Hematopoietic multipotent progenitor cell treated with erythropoietin and hydrocortisone succinate and interleukin-3 and kit ligand, for 8 days (in vitro differentiated cells): ENCODE measurements at places on chromosomes 6 and 20.

DNA sequence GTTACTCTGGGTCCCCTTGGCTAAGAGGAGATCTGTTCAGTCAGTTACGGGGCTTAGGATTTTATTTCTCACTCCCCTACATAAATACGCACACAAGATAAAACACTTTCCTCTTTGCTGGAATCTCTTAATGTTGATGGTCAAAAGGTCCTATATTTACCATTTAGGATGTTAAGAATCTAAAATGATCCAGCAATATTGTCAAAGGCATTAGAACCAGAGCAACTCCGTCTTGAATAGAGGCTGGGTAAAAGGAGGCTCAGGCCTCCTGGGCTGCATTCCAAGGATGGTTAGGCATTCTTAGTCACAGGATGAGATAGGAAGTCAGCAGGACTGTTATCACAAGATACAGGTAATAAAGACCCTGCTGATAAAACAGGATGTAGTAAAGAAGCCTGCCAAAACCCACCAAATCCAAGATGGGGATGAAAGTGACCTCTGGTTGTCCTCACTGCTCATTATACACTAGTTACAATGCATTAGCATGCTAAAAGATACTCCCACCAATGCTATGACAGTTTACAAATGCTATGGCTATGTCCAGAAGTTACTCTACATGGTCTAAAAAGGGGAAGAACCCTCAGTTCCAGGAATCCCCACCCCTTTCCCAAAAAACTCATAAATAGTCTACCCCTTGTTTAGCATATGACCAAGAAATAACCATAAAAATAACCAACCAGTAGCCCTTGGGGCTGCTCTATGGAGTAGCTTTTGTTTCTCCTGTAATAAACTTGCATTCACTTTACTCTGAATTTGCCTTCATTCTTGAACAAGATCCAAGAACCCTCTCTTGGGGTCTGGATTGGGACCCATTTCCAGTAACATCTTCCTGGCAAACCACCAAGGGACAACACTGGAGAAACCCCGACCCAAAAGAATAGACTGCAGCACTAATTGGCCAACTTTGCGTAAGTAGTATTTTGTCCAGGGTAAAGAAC is 107.5 kb downstream of the DTNBP1 start:
- peak; percentile 52 for DNase-seq

DNA sequence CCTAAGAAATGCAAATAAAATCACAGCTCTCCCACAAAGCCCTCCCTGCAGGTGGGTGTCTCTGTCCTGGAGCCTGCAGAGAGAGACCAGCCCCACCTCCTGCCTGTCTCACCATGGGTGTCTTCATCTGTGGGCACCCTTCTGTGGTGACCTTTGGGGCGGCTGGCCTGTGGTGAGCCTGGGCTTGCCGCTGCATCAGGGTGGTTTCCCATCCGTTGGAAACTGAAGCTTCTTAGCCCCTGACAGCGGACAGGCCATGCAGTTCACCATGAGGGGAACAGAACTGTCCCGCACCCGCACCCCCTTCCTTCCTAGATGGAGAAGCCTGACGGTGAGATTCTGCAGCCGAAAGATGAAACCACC is 42.3 kb upstream of the FRMD1 start:
- no peak for DNase-seq

GRCh38 chr20:10536531-10536930 is 101.4 kb downstream of the SLX4IP start:
- DNase-seq = peak; percentile 38

- no peak for DNase-seq
Measured at GRCh38 chr6:5307058-5307457, 45.7 kb downstream of the FARS2 start.

GRCh38 chr6:14729129-14729871 is 516.6 kb upstream of the JARID2 start:
- DNase-seq = no peak

DNA sequence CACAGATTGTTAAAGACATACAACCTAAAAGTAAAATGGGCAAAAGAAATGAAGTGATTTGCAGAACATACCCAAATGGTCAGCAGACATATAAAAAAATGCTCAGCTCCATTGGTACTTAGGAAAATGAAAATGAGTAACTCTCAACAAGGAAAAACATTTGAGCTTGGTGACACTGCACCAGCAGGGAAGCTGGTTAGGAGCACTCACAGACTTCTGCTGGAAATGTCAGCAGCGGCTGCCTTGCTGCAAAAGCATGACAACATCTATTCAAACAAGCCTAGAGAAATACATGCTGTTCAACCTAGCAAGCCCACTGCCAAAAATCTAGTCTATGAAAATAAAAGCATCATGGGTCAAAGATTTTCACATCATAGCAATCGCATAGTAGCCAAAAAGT is 99.0 kb upstream of the FOXQ1 start:
- no peak for DNase-seq

- DNase-seq = no peak
Measured at GRCh38 chr20:22681591-22682248, 97.3 kb upstream of the FOXA2 start.

DNA sequence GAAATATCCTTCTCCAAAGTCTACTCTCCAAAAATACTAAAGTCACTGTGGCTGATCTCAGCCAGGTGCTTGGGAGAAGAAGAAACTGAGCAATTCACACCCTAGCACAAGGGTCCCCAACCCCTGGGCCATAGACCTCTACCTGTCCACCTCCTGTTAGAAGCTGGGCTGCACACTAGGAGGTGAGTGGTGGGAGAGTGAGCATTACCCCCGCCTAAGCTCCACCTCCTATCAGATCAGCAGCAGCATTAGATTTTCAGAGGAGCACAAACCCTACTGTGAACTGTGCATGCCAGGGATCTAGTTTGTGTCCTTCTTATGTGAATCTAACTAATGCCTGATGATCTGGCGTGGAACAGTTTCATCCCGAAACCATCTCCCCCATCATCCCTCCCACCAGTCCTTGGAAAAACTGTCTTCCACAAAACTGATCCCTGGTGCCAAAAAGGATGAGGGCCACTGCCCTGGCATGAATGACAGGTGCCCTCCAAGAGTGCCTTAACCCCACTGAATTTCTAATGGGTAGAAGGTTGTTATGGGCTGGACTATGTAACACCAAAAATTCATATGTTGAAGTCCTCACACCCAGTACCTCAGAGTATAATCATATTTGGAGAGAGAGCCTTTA is 109.2 kb upstream of the CDYL start:
- no peak for DNase-seq

DNA sequence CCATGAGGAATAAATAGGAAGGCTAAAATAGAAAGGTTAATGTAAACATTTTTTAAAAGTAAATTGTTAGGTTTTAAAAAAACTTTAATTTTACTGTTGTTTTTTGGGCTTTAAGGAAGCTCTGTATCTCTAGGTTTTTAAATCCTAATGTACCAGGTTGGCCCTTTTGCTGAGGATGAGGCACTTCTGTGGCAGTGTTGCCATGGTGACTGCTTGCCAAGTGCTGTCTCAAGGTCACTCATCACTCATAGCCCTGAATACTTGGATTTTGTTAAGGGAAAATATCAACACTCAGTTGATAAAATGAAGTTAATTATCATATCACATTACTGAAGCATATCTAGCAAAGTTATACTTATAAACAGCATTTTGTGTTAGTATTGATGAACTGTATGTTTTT is 50.2 kb downstream of the NCOA3 start:
- DNase-seq = no peak

GRCh38 chr6:136753624-136754023 is 38.7 kb downstream of the MAP3K5 start:
- no peak for DNase-seq

DNA sequence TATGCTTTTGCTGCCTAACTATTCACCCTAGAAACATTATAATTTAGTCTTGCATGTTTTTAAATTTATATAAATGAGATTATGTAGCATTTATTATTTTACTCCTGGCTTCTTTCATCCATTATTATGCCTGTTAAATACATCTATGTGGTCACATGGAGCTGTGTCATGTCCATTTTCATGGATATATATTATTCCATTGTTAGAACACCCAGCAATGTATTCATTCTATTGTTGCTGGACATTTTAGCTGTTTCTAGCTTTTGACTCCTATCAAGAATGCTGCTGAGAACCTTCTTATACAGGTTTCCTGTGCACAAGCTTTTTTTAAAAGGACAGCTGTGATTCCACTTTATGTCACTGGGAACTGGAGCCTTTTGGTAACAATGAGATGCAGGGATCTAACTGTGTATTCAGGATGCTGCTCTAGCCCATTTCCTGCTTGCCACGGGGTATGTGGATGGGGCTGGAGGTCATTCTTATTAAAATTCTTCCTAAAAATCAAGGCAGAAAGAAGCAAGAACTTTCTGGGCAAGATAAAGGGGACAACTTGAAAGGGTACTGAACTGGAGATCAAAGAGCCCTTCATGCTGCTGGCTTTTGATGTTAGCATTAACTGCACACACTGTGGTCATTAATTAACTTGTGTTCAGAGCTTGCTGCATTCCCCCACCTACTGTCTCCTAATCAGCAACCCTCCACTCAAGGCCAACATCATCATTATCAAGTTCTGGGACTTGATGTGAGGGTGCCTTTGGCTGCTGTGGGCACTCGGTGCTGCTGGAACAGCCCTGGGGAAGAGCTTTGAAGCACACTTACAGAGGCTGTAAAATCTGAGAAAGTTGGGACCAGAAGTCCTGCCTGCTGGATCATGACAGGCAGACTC is 96.6 kb upstream of the AKIRIN2 start:
- no peak for DNase-seq

GRCh38 chr6:146985111-146985510 is 219.1 kb upstream of the STXBP5 start:
- DNase-seq = no peak

DNA sequence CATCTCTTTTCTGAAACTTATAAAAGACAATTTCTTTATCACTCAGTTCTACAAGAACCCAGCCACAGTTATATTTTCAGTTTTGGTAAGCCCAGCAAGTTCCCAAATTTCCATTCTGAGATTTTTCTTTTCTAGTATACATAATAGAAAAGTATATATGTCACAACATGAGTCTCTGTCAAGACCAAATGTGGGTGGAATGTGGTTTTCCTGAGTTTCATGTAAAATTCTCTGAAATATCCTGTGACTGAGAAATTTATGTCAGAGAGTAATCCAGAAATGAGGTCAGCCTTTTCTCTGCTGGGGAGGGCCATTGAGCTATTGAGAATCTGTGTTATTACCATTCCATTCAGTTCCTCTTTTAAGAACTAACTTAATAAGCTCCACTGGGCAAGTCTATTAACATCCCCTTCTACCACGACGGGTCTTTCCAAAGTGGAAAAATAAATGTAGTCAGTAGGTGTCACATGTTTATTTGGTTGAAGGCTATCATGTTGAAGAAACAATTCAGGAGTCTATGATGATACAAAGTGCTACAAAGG is 100.7 kb upstream of the HMGN3 start:
- no peak for DNase-seq

GRCh38 chr20:63166193-63167020 is 49.5 kb downstream of the YTHDF1 start:
- DNase-seq = no peak
